ENCODE measurements at places on chromosomes 4 and X.

GRCh38 chr4:108763986-108764385 lies 1.1 kb upstream of the ETNPPL start:
- DNase-seq = no peak

DNA sequence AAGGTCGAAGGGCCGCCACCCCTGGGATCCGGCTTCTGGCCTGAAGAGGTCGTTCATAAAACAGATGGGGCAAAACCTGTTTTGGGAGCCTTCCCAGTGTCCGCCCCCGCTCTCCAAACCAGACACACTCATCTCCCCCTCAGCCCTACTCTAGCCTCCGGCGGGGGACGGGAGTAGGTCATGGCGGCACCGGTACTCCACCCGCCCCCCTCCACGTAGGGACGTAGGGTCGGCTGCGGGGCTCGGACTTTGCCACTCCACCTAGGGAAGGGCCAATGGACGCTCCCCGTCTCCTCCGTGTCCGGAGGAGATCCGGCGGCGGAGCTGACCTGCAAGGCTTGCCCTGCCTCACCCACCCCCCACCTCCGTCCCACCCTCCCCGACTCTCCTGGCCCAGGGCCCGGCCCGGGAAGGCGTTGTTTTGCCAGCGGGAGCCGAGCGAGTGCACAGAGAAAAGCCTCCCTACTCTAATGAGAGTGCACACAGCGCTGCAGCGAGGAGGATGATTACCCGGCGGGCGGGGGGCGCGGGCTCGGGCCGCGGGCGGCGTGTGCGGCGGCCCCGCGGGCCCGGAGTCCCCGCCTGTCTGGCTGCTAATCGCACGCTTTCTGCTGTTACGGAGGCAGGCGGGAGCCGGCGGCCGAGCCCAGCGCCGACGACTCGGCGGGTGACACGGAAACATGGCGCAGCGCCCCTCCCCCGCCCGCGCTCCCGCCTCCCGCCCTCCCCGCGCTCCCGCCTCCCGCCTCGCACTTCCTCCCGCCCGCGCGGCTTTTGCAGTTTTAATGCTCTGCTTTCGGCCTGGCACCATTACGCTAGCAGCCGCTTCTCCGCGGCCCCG lies 8.3 kb upstream of the BCOR start:
- peak; percentile 69 for DNase-seq

- DNase-seq = no peak
Measured at GRCh38 chr4:79757600-79757999, 315.4 kb downstream of the ANTXR2 start.

- no peak for DNase-seq
Measured at GRCh38 chr4:53481586-53481985, 104.1 kb downstream of the FIP1L1 start.

DNA sequence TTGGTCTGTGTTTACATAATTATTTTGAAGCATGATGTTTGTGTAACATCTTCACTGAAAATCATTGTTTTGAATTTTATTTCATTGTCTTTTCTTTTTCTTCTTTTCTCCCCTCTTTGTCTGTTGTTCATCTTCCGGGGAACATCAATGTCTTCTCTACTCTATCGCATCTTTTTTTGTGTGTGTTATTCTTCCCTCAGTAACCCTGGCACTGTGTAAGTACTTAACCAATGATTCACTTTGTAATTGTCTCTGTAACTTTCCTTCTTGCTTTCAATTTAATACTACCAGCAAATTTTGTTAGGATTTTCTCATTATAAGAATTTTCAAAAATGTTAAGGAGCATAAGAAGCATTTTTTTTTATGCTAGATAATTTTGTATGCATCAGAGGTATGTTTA lies 130.8 kb downstream of the PDLIM5 start:
- DNase-seq = no peak

- no peak for DNase-seq
Measured at GRCh38 chr4:146436423-146437162, 85.1 kb downstream of the SLC10A7 start.

DNA sequence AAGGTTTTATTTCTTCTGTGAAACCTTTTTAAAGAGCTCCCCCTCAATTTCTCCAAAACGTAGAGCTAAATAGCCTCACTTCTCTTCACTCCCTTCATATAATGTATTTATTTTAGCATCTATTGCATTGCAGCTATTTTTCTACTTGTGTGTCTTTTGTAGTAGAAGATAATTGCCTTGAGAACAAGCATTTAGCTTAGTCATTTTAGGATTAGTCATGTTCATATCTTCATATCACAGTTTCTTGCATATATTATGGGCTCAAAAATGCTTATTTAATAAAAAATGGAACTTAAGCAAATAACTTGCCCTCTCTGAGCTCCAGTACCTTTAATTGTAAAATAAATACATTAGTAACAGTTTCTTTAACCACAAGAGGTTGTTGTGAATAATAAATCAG lies 72.1 kb upstream of the SPANXC start:
- no peak for DNase-seq

GRCh38 chr4:27059446-27059845 lies 198.8 kb downstream of the STIM2 start:
- DNase-seq = no peak

All from small intestine (tissue), 16 donors.